HL-60 (cell line): ENCODE measurements at places on chromosomes 7 and 10.

DNA sequence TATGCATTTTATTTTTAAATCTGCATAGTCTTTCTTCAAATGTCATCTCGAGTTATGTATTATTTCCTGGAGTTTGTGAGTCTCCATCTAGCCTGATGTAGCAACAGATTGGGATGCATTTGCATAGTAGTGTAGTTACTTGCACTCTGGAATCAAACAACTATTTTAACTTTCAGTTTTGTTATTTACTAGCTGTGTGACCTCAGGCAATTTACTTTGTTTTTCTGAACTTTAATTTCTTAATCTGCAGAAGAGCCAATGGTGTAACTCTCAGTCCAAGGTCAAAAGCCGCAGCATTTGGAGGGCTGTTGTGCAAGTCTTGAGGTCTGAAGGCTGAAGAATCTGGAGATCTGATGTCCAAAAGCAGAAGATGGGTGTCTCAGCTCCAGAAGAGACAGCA lies 175.8 kb upstream of the SORCS1 start:
- no peak for DNase-seq

DNA sequence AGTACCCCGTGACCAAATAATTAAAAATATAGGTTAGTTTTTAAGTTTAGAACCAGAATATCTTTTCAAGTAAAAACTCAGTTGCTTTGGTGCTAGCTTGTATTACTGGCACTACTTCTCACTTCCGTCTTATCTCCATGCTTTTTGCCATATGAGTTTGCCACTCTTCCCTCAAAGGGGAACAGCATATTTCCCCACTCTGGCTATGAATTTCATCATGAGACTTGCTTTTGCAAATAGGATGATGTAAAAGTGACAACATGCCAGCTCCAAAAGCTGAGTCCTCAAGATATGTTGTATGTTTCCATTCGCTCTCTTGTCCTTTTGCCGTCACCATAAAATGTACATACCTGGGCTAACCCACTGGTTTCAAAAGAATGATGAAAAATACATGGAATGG lies 178.1 kb upstream of the SEMA3A start:
- DNase-seq: peak; percentile 73

DNA sequence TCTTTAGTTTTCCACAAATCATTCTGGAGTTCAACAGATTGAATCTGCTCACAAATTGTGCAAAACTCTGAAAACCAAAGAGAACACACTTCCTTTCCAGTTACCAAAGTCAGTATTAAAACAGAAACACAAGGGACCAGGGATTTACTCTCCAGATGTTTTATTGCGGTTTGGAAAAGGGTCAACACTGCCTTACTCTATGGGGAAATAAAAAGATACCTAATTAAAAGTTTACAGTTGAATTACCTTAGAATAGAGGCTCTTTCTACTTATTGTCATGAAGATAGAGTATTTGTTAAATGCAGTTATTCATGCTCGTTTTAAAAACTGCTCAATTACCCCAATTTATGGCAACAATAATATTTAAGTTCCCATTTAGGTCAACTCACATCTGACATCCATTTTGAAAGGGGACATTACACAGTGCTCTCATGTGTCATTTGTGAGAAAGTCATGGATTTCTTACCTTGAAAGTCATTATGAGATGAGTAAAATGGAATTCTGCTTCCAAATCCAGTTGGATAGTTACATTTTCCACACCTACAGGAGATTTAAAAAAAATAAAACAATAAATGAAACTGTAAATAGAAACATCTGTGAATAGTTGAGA lies 8.4 kb downstream of the LAMB1 start:
- no peak for DNase-seq

GRCh38 chr10:131075218-131075770 lies 236.2 kb downstream of the TCERG1L start:
- DNase-seq: no peak

DNA sequence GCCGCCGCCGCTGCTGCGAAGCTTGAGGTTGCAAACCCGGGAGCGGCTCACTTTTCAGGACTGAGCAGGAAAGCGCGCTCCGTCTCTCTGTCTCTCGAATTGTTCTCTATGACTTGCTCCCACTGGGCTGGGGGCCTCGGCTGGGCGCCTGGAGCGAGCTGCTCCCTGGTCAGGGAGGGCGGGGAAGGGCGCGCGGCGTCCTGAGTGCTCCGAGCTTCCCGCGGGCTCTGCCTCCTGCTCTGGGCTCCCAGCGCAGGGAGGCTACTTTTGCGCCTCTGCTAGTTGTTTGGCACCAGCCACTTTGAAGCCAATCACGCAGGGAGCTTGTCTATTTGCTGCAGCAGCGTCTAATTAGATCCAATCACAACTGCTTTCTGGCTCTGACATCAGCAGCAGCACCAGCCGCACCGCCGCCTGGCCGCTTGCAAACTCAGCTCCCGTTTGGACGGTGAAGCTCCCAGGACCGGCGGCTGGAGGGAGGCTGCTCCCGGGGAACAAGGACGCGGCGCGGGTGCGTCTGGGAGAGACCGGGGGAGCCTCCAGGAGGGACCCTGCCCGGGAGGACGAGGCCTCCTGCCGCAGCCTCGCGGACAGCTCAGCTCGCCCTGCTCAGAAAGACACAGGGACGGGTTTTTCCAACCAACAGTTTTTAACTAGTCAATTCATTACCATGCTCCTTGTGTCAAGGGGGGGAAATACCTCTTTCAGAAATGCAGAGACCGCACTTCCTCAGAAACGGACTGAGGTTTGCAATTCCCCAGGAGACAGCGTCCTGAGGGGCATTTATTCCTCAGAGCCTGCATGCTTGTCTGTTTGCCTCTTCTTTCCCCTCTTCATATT lies at the start of gene ADARB2:
TSS of gene ADARB2 (minus strand) at position 304 of the 840 bp plus-strand sequence.
- no peak for DNase-seq

DNA sequence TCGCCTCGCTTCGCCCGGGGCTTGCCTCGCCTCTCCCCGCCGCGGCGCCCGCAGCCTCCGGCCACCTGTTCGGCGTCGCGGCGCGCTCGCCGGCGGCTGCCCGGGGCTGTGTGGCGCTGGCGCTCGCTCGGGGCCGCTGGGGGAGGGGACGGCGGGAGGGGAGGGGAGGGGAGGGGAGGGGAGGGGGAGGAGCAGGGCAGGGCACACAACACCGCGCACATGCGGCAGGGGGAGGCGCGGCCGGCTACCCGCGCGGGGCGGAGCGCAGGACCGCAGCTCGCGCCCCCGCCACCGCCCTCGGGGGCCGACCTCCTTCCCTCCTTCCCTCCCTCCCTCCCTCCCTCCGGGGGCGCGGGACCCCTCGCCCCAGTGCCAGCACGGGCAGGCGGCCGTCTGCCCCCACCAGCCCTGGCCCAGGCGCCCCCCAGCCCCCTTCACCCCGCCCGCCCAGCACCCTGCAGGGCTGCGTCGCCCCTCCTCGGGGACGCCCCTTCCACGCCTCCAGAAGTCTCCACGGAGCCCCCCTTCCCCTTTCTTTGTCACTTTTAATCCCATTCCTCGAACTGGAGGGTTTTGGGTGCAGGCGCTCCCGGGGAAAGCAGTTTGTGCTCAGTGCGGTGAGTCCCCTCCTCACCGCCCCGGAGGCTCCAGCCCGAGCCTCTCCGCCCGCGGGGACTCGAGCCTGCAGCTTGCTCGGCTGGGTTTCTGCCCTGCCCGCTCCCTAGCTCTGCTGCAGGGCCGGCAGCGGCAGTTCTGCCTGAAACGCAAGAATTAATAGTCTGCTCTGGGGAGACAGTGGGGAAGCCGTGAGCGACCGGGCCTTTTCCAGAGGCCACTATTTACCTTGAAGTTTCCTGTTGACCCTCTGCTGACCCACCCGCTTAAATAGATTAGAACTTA lies at the start of gene PARD3:
TSS of gene PARD3 (minus strand) at position 112 of the 900 bp plus-strand sequence. CDS start 301 bp downstream, outside the sequence.
- DNase-seq: no peak

- no peak for DNase-seq
These were observed 294.2 kb downstream of the GRID1 start for GRCh38 chr10:86072413-86072812.

- no peak for DNase-seq
These were observed 55.9 kb downstream of the ZNF467 start for GRCh38 chr7:149717481-149717880.

- no peak for DNase-seq
These were observed 174.2 kb upstream of the STEAP4 start for GRCh38 chr7:88480896-88481295.

DNA sequence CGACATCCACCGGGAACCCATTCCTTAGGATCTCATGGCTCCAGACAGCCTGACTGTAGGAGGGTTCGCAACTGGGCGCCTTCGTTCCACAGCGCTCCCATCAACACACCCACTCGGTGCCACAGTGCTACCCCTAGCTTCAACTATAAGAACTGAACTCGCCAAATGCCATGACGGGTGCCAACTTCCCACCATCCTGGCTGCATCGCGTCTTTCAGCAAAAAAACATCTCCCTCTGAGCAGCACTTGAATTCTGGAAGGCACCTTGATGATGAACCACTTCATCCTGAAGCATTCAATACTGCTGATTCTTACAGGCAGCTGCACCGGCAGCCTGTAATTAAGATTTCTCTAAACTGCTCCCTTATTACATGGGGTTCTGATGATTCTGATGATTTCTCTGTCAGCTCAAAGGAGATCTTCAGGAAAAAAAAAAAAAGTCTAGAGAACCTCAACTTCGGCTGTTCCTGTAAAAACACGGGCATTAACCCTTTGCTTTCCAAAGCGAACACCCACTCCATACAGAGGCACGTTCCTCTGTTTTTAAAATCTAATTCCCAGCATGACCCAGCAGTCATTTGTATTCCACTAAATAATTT lies 1.3 kb downstream of the CYTH3 start:
- peak; percentile 38 for DNase-seq

DNA sequence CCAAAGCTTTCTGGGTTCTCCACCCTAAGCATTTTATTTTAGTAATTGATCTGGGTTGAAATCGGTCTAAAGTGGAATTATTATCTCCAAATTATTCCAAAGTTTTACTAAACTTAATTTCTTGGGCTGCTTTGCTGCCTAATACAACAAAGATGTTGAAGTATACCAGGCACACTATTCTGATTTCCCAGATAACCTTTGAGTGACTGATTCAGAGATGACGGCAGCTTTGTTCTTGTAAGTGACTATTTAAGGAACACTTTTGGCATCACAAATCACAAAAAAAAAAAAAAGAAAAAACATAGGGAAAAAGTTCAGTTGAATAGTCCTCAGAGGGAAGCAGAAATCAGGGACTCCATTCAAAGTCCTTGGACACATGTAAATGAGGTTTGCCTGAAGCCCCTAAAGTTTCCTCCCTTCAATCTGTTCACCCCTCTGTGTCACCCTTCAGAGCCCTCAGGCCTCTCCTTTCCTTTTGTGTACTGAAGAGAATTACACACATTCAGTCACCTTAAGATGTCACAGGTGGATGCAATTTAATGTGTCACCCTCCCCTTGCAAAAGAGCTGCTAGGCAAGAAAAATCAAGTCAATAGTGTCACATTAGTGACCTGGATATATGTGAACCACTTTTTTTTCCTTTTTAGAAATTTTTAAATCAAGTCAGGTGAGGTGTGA lies 81.5 kb downstream of the RTKN2 start:
- no peak for DNase-seq

DNA sequence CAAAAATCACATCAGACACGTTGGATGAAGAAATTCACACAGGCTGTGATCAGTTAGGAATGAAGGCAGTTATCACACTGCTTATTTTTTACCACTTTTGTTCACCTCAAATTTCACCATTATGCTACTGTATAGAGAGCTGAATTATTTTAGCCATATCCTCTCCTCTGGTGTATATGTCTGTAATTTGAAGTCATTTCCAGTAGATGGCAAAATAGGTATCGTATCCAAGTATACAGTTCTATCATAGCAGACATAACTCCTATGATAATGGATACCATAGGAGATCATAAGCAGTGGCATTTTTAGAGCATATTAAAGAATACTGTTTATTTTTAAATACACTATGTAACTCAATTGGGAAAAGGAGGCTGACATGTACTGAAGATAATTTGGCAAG lies 909.7 kb downstream of the DNAJB9 start:
- no peak for DNase-seq

DNA sequence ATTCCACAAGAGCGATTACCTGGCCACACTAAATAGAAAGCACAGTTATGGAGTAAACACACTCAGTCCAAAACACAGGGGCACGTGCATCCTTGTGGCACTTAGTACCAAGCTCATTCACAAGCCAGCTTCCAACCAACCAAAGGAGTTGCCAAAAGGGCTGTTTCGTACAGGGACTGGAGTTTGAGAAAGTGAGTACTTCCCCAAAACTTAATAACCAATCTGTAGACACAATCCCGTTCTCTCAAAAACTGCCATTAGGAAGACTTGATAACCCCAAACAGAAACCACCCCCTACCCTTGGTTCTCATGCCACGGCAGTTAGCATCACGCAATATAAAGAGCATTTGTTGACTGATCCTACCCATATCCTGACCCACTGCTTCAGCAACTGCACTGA lies 166.2 kb upstream of the ASAH2 start:
- DNase-seq: peak; percentile 14

GRCh38 chr10:120931423-120931822 lies 80.3 kb downstream of the WDR11 start:
- no peak for DNase-seq

DNA sequence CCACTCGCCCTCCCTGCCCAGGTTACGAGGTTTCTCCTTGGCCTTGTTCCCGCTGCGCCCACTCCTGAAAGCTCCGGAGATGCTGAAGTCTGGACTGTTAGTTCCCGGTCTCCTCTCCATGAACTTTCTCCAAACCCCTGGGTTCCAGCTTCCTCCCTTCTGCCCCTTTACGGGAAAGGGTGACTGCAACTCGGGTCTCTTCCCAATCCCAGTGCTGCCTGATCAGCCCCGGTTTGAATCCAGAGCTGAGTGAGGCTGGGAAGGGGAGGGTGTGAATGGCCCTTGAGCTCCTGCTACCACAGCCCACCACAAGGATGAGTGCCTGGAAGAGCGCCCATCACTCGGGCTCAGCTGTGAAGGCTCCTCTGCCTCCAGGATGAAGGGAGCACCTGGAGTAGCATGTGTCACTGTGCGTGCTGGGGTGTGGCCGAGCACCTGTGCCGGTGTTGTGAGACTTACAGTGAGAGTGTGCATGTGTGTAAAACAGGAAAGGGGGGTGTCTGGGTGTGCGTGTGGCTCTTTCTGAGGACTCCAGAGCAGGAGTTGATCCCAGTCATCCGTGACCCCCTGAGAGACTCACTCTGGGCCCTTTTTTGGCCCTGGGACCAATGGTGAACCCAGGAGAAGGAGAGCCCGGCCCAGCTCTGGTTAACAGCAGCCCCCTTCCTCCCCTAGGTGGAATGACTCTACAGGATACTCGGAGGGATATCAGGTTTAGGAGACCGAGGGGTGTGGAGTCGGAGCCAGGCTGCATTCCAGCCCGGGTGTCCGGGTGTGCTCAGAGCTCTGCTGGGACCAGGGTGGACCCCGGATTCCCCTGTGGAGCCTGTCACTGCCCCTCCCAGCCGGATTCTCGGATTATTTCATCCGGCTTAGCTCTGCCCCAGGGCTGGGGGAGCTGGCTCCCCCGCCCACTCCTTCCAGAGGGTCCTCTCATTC lies 1.1 kb upstream of the ZNF467 start:
- DNase-seq: no peak

GRCh38 chr7:81298951-81299666 lies 380.3 kb upstream of the SEMA3C start:
- no peak for DNase-seq

GRCh38 chr7:106022193-106022821 lies 59.2 kb downstream of the CDHR3 start:
- peak; percentile 9 for DNase-seq
